CD4-positive, alpha-beta T cell treated with Interleukin-6 at 100 ng/mL for 8 hours (primary cell): ENCODE measurements at places on chromosomes 4 and X.

DNA sequence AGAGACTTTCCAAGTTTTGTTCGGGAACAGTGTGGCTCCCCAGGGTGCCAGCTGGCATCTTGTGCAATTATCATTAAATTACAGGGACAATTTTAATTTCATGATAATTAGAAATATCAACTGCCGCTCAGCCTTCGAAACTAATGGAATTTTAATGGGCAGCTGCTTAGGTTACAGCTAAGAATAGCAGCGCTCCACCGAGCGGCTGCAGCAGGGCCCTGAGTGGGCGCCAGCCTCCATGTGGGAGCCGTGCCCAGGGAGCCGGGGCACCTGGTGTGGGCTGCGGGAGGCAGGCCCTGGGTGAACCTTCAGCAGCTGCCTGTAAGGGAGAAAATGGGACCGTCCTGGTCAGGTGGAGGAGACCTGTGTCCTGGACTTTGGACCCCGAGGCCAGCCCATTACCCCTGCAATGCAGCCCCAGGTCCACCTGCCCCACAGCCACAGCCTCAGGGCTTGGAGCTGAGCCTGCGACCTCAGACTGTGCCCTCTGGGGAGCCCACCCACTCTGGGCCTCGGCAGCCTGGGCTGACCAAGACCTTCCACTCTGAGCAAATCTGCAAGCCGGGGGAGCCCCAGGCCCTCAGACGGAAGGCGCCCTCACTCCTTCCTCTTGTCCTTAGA lies 21.1 kb downstream of the MSANTD1 start:
- DNase-seq = no peak

DNA sequence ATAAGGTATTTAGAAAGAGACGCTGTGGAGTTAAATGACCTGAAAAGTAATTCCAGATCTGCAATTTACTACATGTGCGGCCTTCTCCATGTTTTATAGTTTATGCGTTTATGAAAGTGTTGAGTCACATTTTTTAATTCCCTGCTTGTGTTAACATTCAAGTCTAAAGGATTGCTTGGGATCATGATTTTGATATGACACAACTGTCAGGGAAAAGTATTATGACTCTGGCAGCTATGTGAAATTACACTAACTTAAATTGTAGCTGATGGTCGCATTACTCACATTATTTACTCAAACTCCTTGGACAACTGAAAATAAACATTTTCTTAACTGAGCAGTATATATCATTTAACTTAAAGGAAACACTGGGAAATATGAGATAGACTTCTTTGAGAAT lies 14.3 kb upstream of the GABRB1 start:
- DNase-seq = no peak

DNA sequence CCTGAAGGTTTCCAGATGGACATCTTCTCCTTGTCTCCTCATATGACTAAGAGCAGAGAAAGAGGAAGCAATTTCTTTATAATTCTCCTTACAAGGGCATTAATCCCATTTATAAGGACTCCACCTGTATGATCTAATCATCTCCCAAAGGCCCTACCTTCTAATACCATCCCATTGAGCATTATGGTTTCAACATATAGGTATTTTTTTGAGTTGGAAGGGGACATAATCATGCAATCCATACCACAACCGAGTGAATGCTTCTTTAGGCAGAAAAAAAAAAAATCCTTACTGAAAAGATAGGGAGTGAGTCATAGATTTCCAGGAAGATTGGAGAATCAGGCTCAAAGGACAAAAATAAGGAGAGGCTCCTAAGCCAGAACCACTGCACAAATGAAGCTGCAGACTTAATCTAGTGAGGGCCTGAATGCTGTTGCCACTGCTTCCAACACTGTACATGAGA lies 312.5 kb upstream of the HS3ST1 start:
- no peak for DNase-seq

DNA sequence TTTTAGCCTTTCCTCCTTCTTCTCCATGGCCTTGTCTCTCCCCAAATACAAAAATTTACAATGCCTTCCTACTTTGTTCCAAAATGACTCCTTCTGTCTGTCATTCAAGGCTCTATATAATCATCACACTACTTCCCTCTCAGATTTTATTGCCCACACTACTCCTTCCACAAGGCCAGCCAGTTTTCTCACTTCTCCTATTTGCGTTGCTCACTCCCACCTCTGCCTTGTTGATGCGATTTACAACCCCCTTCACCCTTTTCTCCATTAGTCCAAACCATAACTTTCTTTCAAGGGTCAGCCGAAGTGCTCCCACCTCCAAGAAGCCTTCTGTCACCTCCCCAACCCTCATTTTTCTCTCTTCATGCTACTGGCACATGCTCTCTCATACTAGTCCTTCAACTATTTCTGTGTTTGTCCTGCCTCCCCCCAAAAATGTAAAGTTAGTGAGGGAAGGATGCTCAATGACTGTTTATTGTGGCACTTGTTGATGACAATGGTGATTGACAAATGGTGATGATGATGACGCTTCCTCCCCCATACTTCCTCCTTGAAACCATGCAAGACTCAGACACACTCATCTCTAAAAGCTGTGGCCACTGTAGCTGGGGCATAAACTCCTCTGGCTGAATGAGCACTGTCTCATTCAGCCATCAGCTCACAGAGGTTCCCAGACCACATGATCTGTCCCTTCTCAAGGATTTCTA lies 2.7 kb upstream of the XKRX start:
- no peak for DNase-seq

DNA sequence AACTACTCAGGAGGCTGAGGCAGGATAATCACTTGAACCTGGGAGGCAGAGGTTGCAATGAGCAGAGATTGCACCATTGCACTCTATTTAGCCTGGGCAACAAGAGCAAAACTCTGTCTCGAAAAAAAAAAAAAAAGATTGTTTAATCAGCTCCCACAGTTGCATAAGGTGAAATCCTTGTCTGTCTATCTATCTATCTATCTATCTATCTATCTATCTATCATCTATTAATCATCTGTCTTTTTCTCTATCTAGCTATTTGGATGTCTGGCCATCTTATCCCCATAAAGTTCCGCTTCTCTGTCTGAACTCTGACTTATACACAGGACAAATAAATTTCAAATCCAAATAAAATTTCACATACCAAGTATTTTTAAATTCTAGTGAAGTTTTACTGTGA lies 223.2 kb upstream of the PGRMC2 start:
- no peak for DNase-seq

DNA sequence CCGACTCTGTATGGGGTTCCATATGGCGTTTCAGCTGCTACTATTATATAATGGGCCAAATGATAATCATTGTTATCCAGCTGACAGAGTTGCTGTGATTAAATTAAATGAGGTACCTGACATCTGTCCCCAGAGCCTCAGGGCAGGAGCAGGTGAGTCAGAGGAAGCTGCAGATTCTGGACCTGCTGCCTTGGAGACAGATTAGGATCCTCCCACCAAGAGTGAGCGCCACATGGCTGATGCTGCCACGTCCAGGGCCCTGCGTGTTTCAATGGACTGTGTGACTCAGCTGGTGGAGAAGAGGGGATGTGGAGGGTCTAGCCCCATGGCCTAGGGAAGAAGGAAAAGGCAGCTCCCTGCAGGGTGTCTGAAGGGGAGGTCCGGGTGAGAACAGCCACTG lies 28.3 kb upstream of the UXT start:
- no peak for DNase-seq

DNA sequence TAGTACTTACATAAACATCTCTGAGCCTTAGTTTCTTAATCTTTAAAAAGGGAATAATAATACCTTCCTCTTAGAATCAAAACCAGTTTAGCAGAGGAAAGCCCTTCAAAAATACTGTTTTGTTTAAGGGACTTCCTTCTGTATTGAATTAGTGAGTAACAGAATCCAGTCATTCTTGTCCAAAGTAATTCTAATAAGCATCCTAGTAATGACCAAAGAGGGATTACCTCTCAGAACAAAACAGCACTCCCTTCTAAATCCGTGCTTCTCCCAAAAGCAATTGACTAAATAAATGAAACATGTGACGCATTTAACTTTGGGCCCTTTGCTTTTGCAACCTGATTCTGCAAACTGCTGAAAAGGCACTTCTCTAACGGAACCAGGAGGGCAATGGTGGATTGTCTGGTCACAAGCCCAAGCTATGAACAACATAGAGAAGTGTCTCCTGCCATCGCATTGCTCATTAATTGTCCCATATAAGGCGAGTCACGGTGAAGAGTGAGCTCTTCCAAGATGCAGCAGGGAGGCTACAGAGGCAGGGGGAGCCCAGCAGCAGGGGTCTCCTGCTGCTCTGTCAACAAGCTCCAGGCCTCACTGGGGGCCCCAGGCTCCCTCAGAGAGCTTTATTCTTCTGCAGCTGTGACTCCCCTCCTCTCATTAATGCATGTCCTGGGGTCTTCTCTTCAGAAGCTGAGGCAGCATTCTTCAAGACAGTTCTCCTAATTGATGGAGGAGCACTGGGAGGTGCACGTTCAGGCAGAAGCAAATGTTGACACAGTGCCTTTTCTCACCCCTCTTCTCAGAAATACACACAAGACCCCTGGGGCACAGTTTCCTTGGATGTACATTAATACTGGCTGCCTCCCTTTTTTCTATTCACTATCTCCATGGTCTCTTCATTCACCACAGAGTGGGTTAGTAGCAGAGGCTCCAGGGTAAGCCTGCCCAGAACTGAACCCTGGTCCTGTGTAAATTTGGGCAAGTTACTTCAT lies 419.6 kb upstream of the RASGEF1B start:
- DNase-seq = no peak

DNA sequence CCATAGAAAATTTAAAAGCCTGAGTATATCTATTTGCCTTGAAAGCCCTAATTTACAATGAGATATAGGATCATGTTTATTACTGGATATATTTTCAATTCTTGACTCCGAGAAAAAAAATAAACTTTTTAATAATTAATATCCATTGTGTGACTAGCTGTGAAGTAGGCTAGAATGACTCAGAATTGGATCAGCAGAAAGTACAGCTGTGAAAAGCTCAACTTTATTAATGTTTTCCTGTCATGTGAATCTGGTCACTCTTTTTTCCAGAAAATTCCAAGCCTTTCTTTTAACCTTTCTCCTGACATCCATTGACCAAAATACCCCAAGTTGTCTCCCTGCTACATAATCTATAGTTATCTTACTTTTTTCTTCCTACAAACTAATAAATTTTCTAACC lies 171.8 kb upstream of the PACRGL start:
- DNase-seq = no peak

- DNase-seq = no peak
Observed at GRCh38 chrX:48466696-48467095, 3.4 kb downstream of the SLC38A5 start.

GRCh38 chr4:121283319-121283718 lies 97.5 kb downstream of the QRFPR start:
- DNase-seq = no peak
